ENCODE measurements at places on chromosomes 16 and 17. TPM values are rescaled to one million over a fixed set of nuclear protein-coding genes. Genes with fewer than 3 reads are reported as not detected.

The CD2BP2 gene
- total RNA-seq: 36.5 TPM

The HP gene
- not detected for total RNA-seq

The KRT32 gene
- not detected for total RNA-seq

The INTS2 gene
- total RNA-seq: 29.7 TPM

The TBC1D26 gene
- not detected for total RNA-seq

Data from NCI-H460 (cell line).